ENCODE measurements at places on chromosomes 11 and 22.

DNA sequence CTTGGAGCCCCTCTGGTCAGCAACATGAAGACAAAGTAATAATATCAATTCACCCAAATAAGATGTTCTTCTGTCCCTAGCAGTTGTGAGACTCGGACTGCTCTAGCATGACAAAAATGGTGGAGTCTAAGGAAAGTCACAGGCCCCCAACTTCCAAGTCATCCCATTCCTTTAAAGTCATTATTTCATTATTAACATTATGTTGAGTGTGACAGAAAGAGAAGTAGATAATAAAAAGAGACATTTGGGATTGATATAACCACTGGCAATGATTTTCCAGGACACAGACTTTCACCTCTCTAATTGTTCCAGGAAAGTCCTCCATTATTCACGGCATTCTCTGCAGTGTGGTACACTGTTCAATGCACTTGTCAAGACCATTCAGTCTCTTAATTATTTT, 1533.0 kb upstream of the TENM4 start:
- no peak for DNase-seq

DNA sequence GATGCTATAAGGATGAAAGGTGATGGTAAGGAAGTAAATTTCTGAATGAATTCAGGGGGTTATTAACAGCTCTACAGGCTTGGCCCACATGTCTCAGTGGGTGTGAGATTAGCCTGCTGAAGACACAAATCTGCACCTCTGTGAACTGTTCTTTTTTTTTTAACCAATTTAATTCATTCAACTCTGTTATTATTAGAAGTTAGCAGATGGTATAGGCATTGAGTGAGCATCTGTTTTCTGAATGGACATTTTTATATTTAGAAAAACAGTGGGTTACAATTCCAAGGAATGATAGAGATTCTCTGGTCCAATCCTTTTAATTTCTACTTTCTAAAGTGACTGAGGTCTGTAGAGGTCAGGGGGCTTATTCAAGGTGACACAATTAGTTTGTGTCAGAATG, 122.0 kb upstream of the SORL1-AS1 start:
- DNase-seq: no peak

GRCh38 chr11:35321532-35322317, 97.6 kb downstream of the SLC1A2 start:
- DNase-seq: no peak

GRCh38 chr22:41619979-41620588, 759 bp downstream of the DESI1 start:
- DNase-seq: no peak

DNA sequence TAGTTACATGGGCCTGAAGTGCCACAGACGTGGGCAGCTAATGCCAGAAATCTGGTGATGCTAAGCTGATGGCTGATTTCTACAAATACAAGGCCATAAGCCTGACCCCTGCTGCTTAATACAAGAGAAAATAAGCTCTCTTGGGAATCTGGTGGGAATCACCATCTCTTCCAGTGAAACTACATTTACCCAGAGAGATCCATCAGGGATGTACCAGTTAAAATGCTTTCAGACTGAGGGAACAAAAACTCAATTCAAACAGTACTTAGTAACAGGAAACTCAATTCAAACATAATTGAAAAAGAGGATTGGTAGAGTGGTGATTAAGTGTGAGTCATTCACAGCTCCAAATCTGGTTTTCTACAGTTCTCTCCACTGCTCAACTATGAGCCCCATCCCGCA, 1.7 kb upstream of the CAVIN3 start:
- DNase-seq: no peak

GRCh38 chr11:43955381-43956118, 13.1 kb downstream of the C11orf96 start:
- DNase-seq: no peak

DNA sequence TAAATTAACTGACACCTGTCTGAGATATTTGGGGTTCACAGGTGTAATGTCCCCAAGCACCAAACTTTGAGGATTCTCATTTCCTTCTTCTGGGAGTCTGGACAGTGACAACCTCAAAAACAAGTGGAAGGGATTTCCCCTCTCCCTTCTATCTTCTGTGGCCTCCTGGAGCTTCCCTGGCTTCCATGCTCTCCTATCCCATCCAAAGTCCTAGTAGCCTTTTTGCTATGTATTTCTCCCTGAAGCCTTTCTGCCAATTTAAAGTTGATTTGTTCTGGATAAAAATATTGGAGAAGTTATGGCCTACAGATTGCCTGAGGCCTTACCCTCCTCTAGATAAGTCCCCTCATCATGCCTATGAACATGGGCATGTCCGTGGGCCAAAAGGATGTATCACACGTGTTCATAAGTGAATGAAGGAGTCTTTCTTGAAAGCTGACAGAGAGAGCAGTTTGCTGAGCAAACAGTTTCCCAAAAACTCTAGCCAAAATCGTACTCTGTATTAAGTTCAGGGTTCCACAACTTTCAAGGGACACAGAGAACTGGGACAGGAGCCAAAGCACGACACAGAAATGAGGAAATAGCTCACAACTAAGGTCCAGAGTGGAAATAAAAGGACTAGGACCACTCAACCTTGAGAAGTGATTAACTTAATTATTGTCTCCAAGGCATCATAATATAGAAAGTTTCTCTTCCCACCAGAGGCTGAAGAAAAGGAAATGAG, 6.7 kb downstream of the HEPACAM start:
- DNase-seq: no peak

- DNase-seq: no peak
These were observed 87.5 kb upstream of the PARVA start for GRCh38 chr11:12289667-12290476.

- DNase-seq: no peak
These were observed 28.6 kb downstream of the RAB30 start for GRCh38 chr11:83042964-83043711.

- no peak for DNase-seq
These were observed 48.0 kb upstream of the CARS1 start for GRCh38 chr11:3104961-3105790.

DNA sequence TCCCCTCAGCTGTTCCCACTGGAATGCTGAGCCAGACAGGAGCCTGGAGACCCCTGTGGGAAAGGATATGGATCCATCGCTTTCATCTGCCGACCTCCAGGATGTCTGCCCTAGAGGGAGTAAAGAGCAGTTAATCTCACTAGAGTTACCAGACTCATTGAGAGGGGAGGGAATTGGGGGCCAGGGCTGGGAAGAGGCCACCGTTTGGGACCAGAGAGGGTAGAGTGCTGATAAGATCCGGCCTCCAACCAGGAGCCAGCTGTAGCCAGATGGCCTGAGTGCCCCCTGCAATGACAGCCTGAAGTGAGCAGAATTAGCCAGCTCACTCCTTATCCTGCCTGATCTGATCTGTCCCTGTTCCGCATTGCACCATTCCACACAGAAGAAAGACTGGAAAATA, 3.7 kb upstream of the APLNR start:
- no peak for DNase-seq

Measured in activated CD4-positive, CD25-positive, alpha-beta regulatory T cell (primary cell).